Heart right ventricle (tissue), 16 donors: ENCODE measurements at places on chromosomes 4 and X. TPM values are rescaled to one million over a fixed set of nuclear protein-coding genes. Genes with fewer than 3 reads are reported as not detected.

GRCh38 chr4:1051472-1051871, 40.0 kb downstream of the FGFRL1 start:
- DNase-seq: no peak

GRCh38 chr4:113524096-113524495, 237.4 kb downstream of the CAMK2D start:
- DNase-seq: no peak

- no peak for DNase-seq
Measured at GRCh38 chr4:115484479-115484878, 371.1 kb upstream of the NDST4 start.

GRCh38 chr4:140816806-140817510, 60.8 kb upstream of the TBC1D9 start:
- DNase-seq: no peak

- no peak for DNase-seq
Measured at GRCh38 chrX:121958886-121959285, 911.5 kb downstream of the GLUD2 start.

DNA sequence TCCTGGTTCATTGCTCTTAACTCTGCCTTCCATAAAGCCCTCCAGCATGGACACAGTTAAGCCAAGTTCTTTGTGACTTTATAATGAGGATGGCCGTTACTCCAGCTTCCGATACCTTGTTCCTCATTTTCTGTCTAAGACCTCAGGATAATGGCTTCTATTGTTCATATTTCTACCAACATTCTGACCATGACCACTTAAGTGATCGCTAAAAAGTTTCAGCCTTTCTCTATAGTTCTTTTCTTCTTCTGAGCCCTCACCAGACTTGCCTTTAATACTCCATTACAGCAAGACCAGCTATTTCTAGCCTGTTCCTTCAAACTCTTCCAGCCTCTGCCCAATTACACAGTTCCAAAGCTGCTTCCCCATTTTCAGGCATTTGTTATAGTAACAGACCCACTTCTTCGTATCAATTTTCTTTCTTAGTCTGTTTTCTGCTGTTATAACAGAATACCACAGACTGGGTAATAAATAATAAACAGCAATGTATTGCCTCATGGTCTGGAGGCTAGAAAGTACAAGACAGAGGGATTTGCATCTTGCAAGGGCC, 12.3 kb downstream of the RNF175 start:
- DNase-seq: no peak

GRCh38 chr4:13349096-13349495, 135.0 kb downstream of the RAB28 start:
- no peak for DNase-seq

GRCh38 chr4:40493160-40493559, 136.5 kb downstream of the RBM47 start:
- no peak for DNase-seq

- no peak for DNase-seq
Measured at GRCh38 chrX:103480526-103480925, 38.8 kb downstream of the RAB40A start.

- DNase-seq: no peak
Measured at GRCh38 chr4:2662598-2662997, 93.5 kb downstream of the TNIP2 start.

DNA sequence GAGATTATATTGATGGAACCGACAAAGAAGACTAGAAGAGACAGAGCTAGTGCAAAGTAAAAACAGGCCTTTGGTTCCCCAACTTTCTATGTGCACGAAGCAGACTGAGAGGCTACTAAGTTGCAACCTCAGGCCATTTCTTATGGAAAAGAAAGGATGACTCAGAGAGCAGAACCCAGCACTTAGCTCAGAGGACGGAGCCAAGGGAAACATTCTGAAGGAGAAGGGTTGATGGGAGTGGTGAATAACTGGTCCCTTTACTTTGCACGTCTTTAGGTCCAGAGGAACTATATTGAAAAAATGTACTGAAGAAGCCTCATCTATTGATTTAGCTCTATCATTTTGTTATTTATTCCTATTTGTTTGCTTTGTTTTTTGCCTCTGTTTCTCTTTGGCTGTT, 182.1 kb downstream of the CPE start:
- no peak for DNase-seq

DNA sequence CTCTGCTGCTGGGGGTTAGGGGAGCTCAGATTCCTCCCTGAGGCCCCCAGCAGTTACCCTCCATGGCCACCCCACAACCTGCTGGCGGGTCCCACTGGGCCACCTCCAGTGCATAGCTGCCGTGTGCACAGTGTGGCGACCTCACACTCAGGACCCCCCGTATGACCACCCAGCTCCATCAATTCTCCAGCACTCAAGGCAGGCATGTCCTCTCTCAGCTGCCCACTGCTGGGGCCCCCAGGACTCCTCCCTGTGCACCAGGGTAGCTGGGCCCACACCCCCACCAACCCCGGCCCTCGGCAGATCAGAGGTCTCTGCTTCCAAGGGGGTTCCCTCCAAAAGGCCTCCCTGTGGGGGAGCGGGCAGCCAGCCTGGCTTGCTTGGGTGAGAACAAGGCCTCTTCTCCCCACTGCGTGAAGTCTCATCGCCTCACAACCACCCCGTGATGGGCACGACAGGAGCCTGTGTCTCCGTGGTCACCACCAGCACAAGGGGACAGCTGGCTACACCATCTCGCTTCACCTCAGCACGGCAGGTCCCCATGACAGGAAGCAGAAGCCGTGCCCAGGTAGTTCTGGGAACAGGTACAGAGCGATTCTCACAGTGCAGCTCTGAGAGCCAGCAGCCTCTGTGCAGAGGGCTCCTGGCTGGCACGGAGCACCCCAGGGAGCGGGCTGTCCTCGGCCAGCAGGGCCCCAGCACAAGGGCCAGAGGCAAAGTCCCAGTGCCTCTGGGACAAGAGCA, 4.6 kb upstream of the HAUS3 start:
- DNase-seq: no peak

GRCh38 chr4:163895378-163896005, 401.0 kb downstream of the TMA16 start:
- no peak for DNase-seq

DNA sequence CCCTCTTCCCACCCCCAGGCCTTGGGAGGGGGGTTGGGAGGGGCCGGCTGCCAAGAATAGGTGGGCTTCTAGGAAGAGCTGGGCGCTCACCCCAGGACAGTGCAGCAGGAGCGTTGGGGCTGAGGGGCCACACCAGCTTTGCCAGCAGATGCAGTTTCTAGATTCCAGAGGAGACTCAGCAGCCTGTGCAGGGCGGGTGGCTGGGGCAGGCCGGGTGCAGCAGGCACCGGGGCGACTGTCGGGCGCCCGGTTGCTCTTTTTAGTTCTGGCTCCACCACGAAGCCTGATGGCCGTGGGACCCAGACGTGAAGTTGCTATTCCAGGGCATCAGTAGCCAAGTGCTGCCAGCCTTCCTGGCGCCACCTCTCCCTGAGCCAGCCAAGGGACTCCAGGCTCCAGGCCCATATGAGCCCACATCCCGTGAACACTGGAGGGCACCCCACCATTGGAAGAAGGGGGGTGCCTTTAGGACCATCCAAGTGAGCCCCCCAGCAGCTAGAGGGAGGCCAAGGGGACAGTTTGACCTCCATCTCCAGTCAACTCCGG, 5.8 kb downstream of the SSR4 start:
- DNase-seq: peak; percentile 24

DNA sequence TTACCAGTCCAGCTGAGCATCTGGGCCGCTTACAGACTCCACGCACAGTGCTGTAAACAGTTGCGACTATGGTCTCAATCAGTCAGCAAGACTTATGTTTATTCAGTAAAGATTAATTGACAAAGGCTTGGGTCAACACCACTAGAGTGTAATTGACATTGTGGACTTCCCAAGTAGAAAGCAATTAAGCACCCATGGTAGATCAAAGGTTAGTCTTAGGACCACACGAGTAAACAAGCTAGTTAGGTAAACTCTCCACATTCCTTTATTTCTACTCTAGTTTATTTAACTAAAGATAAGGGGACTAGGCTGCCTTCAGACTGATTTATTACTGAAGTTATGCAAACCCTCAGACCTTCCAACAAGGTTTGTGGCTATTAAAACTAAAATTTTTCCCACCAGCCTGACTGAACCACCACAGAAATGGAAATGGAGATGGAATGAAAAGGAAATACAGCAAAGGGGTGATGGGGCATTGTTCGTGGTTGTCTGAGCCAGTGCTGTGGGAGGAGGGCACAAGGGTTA, 44.2 kb downstream of the MTHFD2L start:
- no peak for DNase-seq

GRCh38 chrX:76279007-76279406, 106.1 kb downstream of the PBDC1 start:
- peak; percentile 8 for DNase-seq

- DNase-seq: peak; percentile 26
Measured at GRCh38 chrX:44314259-44314734, 29.2 kb downstream of the EFHC2 start.

DNA sequence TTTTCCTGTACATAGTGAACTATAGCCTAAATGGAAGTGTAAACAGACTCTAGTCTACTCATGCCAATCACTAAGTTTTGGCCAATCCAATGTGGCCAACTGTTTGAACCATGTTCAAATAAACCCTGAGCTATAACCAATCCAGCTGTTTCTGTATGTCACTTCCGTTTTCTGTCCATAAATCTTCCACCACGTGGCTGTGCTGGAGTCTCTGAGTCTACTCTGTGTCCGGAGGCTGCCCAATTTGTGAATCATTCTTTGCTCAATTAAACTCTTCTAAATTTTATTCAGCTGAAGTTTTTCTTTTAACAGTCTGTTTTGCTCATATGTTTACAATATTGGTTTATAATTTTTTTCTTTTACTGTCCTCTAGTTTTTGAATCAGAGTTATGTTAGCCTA, 112.3 kb upstream of the BANK1 start:
- no peak for DNase-seq

- DNase-seq: no peak
Measured at GRCh38 chr4:5905714-5906113, 12.8 kb upstream of the CRMP1 start.

GRCh38 chr4:22486276-22486675, 29.6 kb downstream of the ADGRA3 start:
- no peak for DNase-seq

DNA sequence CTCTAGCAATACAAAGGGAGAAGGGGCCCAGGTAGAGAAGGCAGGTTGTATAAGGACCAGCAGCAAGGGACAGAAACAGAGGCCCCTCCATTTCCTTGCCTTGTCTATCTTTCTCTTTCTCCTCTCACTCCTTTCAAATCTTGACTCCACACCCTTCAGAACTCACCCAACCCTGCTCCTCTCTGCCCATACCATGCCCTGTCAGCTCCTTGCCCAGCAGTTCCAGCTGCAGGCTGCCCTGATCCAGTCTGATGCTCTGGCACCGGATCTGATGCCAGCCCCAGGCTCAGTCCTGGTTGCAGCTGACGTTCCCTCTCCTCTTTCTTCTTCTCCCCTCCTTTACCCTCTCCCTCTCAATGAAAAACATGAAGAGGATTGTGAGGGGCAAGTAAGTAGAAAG, 291.2 kb downstream of the FBXW7 start:
- no peak for DNase-seq

- no peak for DNase-seq
Measured at GRCh38 chr4:5470318-5471198, 237.8 kb downstream of the EVC2 start.

Gene CLIC2
- 7.7 TPM for total RNA-seq

Gene VBP1
- total RNA-seq: 69.1 TPM

Gene UGT2B17
- total RNA-seq: not detected

Gene ASMTL
- total RNA-seq: 44.0 TPM

Gene SMR3A
- not detected for total RNA-seq

Gene FAAH2
- 0.24 TPM for total RNA-seq

Gene VSIG4
- 106 TPM for total RNA-seq

Gene TLR10
- total RNA-seq: 0.11 TPM

Gene DUX4
- not detected for total RNA-seq

Gene FREM3
- not detected for total RNA-seq

Gene MAGEA6
- not detected for total RNA-seq

Gene PFKFB1
- total RNA-seq: 0.47 TPM

Gene MAN2B2
- 14.6 TPM for total RNA-seq

Gene MAOA
- total RNA-seq: 101 TPM
